CD4-positive, alpha-beta T cell treated with Interleukin-21 for 1 hour (primary cell): ENCODE measurements at places on chromosomes 7 and 10.

GRCh38 chr7:51645702-51646298 lies 329.2 kb upstream of the COBL start:
- no peak for DNase-seq

DNA sequence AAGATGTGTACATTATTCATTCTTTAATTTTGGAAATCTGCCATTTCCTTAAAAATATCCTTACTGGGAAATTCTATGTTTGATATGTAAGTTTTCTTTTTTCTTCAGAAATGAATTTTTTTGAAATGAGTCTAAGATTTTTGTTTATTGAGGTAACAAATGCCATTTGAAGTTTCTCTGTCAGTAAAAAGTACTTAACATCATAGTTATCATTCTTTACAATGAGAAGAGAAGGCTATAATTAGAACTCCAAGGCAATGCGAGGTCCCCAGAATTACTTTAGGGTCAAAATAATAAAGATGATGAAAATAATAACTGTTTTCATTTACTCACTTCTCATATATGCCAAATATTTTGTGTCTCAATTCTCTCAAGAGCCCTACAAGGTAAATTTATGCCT lies 37.0 kb upstream of the RHOBTB1 start:
- DNase-seq = no peak

- no peak for DNase-seq
Measured at GRCh38 chr10:101290881-101291280, 61.6 kb upstream of the LBX1 start.

GRCh38 chr10:75926763-75927162 lies 495.3 kb downstream of the LRMDA start:
- no peak for DNase-seq

- DNase-seq = no peak
Measured at GRCh38 chr10:17101257-17101909, 28.2 kb downstream of the CUBN start.

GRCh38 chr10:14781763-14782162 lies 7.1 kb upstream of the FAM107B start:
- no peak for DNase-seq

DNA sequence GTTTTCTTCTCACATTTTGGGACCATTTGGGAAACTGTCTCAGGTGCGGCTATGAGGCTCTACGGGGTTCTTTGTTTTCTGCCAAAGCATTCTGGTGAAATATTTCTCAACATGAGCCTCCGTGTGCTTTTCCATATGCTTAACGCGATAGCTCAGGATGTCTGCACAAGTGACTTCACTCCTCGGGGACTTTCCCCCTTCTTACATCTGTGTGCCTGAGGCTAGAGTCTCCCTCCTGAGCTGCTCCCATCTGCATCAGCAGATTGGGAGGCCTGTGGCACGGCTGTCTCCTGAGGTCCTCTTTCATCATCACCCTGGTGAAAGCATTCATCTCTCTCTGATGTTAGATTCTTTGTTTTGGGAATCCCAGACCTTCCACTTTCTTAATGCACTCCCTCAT lies 1190.9 kb downstream of the TYW1 start:
- DNase-seq = no peak

GRCh38 chr7:30310674-30311362 lies 26.4 kb downstream of the ZNRF2 start:
- DNase-seq = no peak

DNA sequence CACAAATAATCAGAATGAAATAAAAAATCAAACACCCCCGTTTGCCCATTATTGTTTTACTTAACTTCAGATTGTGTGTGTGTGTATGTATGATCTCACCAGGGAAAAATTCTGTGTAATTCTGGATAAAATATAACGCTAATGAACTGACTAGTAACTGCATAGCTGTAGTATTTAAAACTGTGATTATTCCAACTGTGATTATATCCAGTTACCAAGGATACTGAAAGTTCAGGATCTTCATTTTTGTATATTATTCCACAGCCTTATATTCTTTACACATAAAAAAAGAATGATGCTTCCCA lies 2.9 kb downstream of the TWIST1 start:
- no peak for DNase-seq

DNA sequence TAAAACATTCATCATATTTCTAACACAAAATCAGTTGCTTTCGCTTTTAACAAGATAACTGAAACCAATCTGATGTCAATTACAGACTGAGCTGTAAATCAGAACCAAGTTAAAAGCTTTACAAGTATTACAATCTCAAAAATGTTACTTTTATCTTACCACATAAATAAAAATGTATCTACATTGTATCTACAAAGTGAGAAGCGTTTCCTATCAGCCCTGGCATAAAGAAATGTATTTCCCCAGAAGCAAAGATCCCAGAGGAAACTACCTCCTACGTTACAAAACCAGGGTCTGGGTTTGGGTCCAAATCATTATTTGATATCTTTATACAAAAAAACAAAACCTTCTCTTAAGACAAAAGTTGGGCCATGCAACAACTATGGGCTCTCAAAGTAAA lies 2.6 kb downstream of the SMURF1 start:
- DNase-seq = peak; percentile 20

GRCh38 chr7:42445691-42446090 lies 208.7 kb upstream of the GLI3 start:
- DNase-seq = no peak

GRCh38 chr7:32150039-32150438 lies 79.8 kb upstream of the PDE1C start:
- DNase-seq = no peak

DNA sequence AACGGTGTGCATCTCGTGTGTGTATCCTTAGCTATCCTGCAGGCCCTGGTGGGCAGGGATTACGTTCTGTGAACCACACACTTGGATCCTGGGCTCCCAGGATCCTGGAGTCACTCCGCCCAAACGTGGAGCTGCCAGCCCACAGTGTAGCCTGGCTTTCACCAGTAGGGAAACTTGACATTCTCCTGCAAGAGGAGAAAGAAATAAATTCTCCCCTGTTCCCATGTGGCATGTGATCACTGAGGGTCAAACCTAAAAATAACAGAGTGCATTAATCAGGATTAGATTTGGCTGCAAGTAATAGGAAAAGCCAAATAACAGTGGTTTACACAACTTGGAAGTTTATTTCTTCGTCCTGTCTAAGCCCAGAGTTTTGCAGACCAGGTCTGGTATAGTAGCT lies 32.3 kb downstream of the PALD1 start:
- DNase-seq = no peak

DNA sequence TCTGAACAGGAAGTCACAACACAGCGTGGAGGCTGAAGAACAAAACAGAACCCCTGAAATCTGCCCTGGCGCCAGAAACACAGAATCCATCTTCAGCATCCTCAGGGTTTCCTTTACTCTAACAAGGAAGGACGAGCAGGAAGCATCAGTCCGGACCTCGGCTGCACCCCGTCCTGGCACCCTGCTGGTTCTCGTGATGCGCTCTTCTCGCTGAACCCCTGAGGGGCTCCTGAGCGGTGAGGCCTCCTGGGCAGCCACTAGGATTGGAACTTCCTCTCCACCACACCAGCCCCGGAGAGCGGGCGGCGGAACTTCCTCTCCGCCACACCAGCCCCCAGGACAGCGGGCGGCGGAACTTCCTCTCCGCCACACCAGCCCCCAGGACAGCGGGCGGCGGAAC lies 461.9 kb downstream of the PTPRN2 start:
- no peak for DNase-seq

- no peak for DNase-seq
Measured at GRCh38 chr10:18607503-18608378, 43.6 kb downstream of the NSUN6 start.

DNA sequence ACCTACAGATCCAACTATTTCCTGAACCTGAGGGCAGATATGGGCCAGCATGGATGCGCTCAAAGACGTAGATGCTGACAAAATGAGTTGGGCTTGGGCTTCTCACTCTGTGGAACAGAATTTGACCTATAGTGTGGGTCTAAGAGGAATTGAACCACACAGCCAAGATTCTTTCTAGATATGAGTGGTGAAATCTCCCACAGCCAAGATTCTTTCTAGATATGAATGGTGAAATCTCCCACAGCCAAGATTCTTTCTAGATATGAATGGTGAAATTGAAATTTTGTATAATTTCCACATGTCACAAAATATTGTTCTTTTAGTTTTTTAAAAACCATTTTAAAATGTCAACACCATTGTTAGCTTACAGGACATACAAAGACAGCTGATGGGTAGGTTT lies 215.4 kb upstream of the LRGUK start:
- no peak for DNase-seq

DNA sequence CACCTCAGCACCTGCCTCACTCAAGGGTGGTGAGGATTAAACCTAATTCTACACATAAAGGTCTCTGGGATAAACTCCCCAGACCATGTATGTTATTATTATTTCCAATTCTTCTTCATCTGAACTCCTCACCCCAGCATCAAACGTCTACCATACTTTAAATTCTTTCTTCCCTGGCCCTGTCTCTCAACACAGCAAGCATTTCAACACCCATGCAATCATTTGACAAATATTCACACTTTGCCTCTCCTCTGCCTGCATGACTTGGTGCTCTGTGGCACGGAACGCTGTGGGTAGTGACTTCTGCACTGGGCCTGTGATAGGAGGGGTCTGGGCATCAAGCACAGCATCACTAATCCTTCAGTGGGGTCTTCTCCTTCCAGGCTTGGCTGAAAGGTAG lies 490.8 kb downstream of the TNS3 start:
- no peak for DNase-seq

- DNase-seq = no peak
Measured at GRCh38 chr10:30499816-30500215, 65.8 kb downstream of the MAP3K8 start.

GRCh38 chr10:110558041-110558440 lies 9.5 kb upstream of the SMC3 start:
- DNase-seq = no peak

DNA sequence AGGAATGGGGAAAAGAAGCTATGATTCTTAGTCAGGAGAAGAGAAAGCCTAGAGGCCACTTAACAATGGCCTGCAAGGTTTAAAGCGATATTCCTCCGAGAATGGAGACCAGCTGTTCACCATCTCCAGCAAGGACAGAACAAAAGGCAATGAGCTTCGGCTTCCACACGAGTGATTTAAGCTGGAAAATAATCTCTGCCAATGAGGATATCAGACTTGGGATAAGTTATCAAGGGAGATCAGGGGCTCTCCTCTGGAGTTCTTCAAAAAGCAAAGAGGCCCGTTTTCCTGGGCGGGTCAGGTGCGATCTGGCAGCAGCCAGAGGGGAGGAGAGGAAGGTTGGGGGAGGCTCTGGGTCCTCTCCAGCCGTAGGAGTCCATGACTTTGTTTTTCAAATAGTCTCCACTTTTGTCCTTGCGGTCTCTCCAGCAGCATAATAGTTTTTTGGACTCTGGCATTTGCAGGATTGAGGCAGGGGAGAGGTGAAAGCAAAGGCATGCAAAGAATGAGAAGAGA lies 211.3 kb downstream of the SKIDA1 start:
- no peak for DNase-seq

DNA sequence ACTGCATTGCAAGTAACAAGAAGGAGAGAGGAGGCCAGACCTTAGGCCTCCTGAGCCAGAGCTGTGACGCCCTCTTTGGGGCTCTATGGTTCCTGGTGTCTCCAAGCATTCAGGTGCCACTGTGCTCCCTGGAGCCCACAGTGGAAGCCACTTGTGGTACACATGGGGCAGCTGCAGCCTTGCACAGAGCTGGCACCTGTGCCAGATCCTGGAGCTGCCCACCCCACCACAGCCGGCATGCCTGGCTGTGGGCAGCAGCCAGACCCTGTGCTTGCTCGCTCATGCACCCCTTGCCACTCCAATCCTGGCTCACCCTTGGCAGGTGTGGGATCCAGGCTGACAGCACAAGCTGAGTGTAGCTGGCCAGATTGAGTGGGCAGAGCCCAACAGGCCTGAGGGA lies 173.8 kb upstream of the SMIM30 start:
- no peak for DNase-seq

GRCh38 chr7:1749864-1750466 lies 79.9 kb downstream of the ELFN1 start:
- DNase-seq = no peak

DNA sequence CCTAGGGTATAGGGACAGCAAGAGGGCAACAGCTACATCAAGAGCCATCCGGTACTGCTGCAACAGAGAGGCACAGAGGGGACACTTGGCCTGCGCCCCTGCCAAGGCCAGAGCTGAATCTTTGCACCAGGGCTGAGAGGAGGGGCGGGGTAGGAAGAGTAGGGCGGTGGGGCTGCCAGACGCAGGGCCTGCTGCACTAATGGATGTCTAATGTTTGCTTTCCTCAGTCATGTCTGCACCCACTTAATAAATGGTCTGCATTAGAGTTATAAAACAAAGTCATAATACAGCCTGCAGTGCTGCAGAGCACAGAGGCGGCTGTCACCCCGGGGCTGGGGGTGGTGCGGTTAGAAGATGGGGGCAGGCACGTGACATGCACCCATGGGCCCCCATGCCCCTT lies 42.2 kb upstream of the SLC29A3 start:
- no peak for DNase-seq

GRCh38 chr10:125094806-125095205 lies 65.6 kb downstream of the CTBP2 start:
- DNase-seq = no peak
